ENCODE measurements at places on chromosomes 7 and 10.
A peak's percentile ranks its signal among the peaks of the same experiment; 100 is the strongest.

- peak; percentile 84 for DNase-seq
Measured at GRCh38 chr10:69089638-69090599, 2.0 kb downstream of the SRGN start.

DNA sequence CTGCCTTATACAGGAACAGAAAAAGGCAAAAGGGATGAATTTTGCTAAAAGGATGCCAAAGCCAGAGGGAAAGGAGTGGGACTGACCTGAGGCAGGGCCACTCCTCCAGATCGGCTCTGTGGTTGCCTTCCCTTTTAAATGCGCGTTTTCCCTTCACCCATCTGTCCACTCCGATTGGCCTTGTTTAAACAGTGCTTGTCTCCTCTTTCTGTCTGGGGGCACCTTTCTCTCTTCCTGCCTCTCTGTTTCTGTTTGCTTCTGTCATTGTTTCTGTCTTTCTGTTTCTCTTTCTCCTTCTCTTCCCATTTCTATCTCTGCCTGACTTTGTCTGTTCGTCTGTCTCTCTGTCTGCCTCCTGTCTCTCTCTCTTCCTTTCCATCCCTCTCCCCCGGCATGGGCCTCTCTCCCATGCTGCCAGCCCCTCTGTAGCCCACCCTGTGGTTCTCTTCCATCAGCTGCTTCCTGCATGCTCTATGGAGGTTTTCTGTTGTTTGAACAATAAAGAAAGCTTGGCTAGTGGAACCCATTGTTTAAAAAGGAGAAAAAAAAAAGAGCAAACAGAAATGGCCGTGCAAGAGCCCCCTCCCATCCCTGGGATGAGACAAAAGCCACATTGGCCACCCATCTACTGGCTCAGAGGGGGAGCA lies 29.5 kb upstream of the HSPB1 start:
- no peak for DNase-seq

GRCh38 chr10:44952779-44953231 lies 6.8 kb upstream of the RASSF4 start:
- DNase-seq, result no peak

- no peak for DNase-seq
Measured at GRCh38 chr10:34156781-34157425, 658.2 kb downstream of the PARD3 start.

GRCh38 chr7:25947669-25948516 lies 204.1 kb upstream of the NFE2L3 start:
- no peak for DNase-seq

DNA sequence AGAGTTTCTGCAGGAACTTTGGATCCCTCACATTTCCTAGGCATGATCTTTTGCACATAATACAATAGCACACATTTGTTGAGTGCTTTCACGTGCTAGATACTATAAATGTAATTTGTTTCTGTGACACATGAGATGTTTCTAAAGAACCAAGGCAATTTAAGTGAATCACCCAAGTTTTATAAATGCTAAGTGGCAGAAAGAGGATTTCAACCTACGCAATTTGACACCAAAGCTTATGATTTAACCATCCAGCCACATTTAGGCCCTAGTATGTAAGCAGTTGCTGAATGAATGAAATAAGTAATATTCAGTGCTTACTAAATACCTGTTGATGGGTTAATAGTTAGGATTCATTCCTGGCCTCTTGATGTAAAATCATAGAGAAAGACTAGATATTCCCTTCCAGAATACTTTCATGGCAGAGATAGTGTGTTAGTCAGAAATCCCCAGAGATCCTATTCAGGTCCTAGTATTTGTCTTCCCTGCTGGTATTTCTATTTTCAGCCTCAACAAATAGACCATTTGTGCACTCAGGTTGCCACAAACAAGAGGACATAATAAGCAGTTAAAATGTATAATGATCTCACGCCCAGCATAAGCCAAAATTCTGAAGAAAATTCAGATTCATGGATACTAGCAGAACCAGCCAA lies 572.6 kb downstream of the IPMK start:
- no peak for DNase-seq

DNA sequence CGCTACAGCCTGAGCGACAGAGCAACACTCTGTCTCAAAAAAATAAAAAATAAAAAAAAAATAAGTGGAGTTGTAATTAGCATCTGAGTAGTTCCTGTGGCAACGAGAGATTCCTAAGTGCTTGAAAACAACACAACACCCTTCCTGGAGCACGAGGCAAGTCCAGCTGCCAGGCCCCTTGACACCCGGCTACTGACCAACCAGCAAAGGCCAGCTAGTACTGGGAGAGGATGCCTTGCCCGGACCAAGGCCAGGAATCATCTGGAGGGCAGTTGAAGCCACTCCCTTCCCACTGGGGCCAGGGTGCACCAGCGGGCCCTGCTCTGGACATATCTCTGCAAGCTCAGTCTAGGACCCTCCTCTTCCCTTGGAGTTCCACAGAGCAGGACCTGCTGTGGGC lies 536 bp downstream of the C10orf105 start:
- DNase-seq, result no peak

DNA sequence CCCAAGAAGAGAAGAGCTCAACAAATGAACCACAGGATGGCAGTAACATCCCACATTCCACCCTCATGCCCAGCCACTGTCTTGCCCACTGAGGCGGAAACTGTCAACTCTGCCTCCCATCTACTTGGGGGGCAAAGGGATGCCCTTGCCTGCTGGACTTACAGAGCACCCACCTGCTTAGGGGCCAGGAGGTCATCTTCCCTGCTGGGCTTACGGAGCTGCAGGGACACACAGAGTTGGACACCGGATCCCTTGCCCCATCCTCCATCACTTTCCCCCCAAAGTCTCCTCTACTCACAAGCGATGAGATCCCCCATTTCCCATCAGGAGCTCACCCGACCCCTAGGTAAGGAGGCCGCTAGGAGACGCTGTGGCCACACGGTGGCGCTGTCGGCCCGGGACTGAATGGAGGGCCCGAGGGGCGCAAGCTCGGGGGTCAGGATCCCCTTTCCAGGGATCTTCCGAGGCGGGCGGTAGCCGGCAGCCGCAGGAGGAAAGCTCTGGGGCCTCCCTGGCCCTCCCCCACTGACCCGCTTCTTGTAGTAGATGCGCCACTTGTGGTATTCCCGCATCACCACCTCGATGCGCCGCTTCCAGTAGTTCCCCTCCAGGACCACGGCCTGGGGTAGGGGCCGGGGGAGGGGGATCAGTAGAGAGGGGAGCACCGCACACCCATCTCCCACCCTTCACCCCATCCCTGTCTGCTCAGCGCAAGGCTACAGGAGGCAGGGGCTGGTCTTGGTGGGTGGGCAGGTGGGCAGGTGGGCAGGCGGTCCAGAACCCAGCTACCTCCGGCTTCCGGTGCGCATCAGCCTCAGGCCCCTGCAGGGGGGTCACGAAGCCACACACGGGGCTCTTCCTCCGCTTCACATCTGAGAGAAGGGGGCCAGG lies 17.3 kb downstream of the MLXIPL start:
- DNase-seq, result peak; percentile 94

- no peak for DNase-seq
Measured at GRCh38 chr7:2270495-2270894, 28.5 kb downstream of the NUDT1 start.

DNA sequence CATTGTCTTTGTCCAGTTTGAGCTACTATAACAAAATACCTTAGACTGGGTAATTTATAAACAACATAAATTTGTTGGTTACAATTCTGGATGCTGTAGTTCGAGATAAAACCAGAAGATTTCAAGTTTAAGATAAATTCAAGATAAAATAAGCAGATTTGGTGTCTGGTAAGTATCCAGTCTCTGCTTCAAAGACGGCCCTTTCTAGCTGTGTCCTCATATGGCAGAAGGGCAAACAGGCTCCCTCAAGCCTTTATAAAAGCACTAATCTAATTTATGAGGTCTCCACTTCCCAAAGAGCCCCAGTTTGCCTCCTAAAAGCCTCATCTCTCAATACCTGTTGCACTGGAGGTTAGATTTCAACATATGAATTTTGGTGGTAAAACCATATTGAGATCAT lies 31.1 kb upstream of the SGCE start:
- DNase-seq, result no peak

DNA sequence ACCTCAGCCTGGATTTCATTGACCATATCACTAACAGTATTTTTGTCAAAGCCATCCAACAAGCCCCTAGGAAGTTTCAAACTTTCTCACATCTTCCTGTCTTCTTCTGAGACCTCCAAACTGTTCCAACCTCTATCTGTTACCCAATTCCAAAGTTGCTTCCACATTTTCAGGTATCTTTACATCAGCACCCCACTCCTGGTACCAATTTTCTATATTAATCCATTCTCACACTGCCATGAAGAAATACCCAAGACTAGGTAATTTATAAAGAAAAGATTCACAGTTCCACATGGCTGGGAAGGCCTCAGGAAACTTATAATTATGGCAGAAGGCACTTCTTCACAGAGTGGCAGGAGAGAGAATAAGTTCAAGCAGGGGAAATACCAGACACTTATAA lies 571.9 kb upstream of the PHF14 start:
- no peak for DNase-seq

DNA sequence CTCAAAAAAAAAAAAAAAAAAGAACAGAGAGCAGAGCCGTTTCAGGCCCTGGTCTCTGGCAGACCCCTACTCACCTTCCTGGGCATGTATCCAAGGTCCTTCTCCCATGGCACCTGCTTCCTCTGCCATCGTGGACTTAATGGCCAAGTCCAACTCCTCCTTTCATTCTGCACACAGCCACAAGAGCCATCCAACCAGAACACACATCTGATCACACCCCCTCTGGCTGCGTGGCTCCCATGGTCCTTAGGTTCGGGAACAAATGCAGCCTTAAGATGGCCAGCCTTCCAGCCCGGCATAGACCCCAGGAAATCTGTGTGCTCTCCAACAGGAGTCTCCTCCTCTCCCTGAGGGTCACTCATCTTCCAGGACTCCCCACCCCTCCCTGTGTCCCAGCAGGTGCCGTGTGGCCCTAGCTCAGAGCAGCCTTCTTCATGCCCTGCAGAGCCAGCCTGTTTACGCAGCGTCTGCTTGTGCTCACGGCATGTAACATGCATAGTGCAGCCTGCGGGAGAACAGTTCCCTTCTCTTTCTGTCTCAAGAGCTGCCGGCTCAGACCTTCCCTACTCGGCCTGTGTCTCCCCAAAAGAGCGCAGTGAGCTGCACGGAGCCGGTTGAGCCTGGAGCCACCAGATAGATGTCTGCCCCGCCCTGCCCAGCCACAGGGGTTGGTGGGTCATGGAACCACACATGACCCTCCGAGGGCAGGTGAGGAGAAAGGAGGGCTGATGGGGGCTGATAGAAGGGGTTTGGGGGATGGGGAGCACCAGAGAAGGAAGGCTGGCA lies 157.3 kb downstream of the NRF1 start:
- no peak for DNase-seq

- DNase-seq, result no peak
Measured at GRCh38 chr7:77482015-77482414, 55.1 kb upstream of the PTPN12 start.

DNA sequence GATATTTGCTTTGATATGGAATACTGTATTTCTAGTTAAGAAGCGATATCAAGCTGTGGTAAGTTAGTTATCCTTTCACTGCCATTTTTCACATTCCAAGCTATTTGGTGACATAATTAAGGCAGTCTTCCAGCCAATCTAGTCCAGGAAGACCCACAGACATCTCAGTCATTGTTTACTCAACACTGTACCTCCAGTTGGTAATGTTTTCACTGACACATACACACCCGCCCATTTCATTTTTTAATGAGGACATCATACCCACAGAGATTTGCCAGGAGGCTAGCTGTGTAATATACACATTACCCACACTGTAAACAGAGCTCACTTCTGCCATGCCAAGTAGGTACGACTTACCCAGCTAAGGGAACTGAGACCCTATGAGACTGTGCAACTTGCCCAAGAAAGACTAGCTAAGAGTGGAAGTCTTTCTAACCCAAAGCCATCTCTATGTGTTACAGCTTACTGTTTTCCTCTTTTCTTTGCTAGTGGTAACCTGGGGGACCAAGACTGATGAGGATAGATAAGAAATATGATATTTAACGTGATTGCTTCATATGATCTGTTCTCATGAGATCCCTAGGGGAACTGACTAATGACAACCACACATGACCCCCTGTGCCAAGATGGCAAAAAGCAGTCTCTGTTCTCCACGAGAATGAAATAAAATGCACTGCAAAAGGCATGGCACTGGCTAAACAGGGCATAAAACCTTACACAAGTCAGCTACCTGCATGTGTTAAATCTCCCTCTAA lies 179.0 kb downstream of the DGKI start:
- DNase-seq, result no peak

GRCh38 chr7:22954251-22954650 lies 59.7 kb downstream of the HYCC1 start:
- DNase-seq, result no peak

DNA sequence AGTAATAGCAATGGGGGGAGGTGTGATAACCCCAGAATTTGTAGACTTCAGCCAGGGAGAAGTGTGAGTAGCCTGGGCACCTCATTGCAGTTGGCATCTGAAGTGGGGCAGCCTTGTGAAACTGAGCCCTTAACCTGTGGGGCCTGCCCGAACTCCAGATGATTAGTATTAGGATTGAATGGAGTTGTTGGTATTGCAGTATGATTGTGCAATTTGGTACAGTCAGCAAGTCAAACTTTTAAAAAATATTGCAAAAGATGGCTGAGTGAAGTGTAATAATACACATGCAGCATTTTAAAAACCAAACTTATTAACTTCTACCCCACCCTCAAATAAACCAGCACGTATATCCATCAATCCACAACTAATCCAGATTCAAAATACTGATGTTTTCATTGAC lies 9.3 kb downstream of the RBM33 start:
- no peak for DNase-seq

DNA sequence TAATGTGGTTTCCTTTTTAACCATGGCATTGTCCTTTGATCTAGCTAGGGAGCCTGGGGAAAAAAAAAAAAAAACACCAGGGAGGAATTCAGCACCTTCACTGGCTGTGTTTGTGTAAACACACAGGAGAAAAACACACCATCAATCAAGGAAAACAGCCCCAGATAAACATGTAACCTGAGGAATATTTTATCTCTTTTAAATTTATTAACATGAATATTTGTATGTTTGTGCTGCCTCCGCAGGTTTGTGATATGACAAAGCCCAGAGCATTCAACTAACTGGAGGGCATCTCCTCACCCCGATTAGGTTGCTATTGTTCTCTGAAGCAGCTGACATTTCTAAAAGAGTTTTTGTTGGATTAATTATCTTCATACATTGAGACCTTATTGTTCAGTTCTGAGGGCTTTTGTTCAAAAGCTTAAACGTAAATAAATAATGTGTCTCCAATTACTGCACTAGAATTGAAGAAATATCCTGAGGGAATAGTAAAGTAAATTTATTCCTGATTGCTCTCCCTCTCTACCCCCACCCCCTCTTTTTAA lies 89.4 kb upstream of the SEMA3E start:
- no peak for DNase-seq

DNA sequence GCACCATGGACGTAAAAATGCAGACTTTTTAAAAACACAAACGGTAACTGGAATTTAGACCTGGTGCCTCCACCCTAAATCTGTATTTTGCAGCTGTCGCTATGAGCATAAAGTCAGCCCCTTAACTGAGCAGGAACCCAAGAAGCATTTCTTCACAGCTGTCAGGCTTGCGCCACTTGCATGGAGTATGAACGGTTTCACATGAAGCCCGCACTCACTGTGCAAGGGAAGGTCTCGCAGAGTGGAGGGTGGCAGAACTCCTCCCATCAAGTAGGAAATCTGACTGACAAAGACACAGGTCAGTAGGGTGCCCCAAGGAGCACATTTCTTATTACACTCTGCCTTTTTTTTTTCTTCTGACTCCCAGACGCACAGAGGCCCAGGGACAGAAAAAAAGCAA lies 58.5 kb downstream of the ELMO1 start:
- DNase-seq, result no peak

Measured in activated CD8-positive, alpha-beta memory T cell treated with anti-CD3 and anti-CD28 coated beads, Interleukin-2, amount 50 U/mL, for 48 hours (primary cell).